ENCODE measurements at places on chromosomes 4 and X.

DNA sequence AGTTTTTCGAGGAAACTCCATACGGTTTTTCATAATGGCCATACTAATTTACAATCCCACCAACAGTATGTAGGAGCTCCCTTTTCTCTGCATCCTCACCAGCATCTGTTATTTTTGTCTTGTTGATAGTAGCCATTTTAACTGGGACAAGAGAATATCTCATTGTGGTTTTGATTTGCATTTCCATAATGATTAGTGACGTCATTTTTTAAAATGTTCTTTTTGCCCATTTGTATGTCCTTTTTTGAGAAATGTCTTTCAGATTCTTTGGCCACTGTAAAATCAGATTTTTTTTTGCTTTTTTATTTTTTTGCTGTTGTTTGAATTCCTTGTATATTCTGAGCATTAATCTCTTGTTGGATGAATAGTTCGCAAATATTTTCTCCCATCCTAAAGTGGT, 243.9 kb downstream of the TRIML1 start:
- no peak for DNase-seq

- no peak for DNase-seq
Observed at GRCh38 chr4:168724686-168725411, 228.0 kb downstream of the PALLD start.

DNA sequence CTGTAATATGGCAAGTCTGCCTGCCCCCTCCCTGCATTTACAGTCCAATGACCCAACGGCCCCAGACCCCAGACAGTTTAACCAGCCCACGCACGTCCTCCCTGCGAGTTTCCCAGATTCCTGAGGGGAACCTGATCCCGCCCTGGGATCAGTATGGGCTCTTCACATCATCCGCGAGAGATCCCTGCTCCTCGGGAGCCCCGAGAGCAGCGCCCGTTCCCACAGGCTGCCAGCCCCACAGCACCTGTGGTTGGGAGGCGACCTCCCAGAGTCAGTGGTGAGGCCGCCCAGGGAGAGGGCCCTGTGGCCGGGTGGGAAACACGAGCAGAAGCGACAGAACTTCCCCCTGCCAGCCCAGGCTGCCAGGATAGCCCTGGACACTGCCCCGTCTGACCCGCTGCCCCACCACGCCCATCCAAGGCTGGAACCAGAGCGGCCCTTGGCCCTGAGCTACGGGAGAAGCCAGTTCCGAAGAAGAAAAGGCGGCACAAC, 32.8 kb downstream of the TSC22D3 start:
- no peak for DNase-seq

DNA sequence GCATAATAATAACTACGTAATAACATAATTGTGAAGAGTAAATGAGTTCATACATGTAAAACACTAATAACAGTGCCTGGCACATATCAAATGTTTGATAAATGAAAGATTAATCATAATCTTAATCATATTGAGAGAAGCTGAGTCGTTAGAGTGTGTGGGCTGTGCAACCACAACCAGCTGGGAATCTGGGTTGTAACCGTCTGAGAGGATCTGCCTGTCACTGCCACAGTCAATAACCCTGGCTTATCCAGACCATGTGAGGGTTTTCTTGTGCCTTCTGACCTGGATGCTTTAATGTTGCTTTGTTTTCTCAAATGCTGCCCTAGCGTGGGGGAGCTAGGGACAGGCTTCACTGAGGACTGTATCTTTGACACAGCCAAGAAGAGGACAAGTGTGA, 73.9 kb downstream of the TRPC5 start:
- DNase-seq = no peak

DNA sequence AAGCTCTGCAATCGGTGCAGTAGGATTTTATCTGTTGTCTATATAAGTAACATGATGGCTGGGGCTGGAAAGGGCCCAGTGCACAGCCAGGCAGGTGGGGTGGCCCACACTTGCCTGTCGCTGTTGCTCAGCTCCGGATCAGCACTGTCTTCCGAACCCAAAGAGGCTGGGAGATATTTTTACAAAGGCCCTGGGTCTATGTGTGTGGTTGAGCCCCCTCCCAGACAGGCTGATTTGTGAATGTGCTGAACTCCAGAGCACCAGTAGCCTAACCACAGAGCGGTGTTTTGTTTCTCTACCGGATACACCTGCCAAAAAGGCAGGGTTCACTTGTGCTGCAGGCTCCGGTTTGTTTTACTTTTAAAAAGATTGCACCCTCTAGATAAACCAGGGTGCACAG, 33.5 kb upstream of the CHRNA9 start:
- peak; percentile 93 for DNase-seq

DNA sequence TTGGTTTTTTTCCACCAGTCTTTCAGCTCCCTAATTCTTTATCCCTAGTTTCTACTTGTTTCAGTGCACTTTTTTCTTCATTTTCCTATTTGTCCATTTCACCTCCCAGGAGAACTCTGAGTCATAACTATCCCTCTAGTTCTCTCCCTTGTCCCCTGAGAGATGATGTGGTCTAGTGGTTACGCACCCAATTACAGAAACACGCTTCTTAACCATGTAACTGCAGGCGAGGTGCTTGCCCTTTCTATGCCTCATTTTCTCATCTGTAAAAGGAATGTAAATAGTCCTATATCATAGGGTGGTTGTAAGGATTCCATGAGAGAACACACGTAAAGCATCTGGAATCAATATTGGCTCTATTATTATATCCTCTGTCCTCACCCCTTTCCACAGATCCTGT, 8.8 kb upstream of the GRPR start:
- DNase-seq = peak; percentile 25

DNA sequence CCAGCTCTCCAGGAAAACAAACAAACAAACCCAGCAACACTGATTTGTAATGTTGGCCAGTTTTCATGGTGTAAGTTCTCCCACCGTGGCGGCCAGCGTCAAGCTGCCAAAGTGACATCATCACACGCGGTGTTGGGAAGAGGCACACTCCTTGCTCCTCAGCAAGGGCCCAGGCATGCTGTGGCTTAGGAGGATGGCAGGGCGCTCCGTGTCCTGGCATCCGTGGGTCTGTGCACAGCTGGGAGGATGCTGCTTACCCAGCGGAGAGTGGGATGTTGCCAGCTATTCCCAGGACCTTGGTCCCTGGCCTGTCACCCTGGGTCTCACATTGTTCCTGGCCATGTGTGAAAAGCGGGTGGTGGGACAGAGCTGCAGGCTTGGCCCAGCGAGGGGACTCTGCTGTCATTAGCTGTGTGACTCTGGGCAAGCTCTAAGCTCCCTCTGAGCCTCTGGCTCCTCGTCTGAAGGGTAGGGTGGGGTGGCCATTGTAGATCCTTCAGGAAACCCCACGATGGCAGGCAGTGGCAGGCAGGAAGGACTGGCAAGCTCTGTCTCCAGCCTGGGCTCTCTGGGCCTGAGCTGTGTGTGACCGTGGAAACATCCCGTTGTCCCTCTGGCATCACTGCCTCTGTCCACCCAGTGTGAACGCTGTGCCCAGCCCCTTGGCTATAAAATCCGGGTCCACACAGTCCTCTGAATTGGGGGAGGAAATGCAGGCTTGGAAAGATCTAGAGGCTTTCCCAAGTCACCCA, 10.8 kb downstream of the PSAPL1 start:
- DNase-seq = no peak

DNA sequence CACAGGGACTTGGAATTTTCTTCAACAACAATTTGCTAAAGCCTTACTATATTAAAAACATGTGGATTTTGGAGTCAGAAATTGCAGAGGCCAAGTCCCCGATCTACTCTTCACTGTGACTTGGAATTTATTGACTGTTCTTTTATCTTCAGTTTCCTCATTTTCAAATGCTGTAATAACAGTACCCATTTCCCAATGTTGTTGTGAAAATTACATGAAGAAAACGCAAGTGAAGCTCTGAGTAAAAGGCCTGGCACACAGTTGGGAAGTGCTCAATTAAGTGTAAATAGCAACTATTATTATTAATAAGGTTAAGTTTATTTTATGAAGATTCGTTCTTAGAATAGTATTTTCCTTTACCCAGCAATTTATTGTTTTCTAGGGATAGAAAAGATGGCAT, 15.7 kb downstream of the STBD1 start:
- DNase-seq = no peak

- DNase-seq = no peak
Observed at GRCh38 chr4:153022241-153022715, 86.2 kb downstream of the FHDC1 start.

Measured in GM12865 (cell line).